ENCODE measurements at places on chromosomes 1 and 21.

GRCh38 chr1:45820788-45821187 lies 17.4 kb downstream of the MAST2 start:
- no peak for DNase-seq

GRCh38 chr1:214727274-214727673 lies 124.3 kb downstream of the CENPF start:
- no peak for DNase-seq

DNA sequence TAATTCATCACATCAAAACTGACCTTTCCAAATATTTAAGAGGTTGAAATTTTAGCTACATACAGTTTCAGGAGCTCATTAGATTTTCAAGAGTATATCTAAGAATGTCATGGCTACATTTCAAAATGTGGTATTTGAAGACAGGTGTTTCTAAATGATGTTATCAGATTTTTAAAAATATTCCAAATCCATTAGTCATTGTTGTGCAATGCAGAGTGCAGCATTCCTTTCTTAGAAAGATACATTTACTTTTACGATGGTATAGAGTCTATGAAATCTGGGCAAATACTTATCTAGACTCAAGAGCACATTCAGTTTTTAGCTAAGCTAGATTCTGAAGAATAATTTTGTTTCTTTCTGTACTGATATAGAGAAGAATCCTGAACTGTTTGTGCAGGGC lies 230.3 kb downstream of the CHRM3 start:
- no peak for DNase-seq

DNA sequence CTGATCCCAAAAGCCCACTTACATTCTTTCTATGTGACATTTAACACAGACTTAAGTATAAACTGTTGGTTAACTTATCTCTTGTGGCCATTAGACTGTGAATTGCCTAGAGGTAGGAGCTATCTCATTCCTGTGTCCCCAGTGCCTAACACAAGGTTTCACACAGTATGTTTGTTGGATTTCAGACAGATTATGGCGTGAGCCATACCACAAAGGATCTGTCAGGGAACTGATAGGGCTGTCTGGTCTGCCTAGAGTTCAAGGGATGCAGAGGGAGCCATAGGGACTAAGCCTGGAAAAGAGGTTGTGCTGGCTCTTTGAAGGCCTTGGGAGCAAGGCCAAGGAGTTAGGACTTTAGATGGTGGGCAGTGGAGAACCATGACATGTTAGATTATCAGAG lies 40.0 kb downstream of the MEF2D start:
- DNase-seq, result no peak

- no peak for DNase-seq
These were observed 1.7 kb downstream of the SDC3 start for GRCh38 chr1:30906631-30907441.
